ENCODE measurements at places on chromosomes 12 and 14.

GRCh38 chr14:84535484-84535883 lies 994.5 kb upstream of the FLRT2 start:
- no peak for DNase-seq

DNA sequence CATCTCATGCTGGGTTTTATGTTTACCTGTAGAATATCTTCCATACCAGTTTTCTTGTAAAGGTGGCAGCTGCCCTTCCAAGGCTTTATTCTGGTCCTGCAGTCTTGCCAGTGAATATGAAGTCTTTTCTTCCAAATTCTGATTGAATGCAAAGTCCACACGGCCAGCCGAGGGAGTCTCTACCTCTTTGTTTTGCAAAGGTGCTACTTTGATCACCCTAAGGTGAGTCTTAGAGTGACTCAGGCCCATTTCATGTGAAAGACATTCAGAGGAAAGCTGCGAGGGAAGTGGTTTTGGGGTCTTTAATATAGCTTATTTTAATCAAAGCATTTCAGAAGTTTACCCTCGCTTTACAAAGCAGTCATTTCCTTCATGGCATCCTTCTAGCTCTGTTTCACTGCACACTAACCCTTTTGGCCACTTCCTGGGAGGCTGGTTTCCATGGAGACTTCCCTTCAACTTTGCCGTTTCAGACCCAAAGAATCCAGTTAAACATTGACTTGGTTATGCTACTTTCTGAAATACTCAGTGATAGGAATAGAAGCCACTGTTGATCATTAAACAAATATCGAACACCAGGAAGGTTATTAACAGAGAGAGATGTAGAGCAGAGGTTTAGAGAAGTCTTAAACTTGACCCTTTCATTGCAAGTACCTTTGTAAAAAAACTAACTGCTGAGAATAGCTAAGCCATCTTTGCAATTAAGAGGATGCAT lies at the start of gene CCDC198:
Gene CCDC198, minus strand, starts transcription at position 391 of the 715 bp plus-strand sequence. Its CDS starts 142 bp downstream, at position 249.
- DNase-seq, result no peak

DNA sequence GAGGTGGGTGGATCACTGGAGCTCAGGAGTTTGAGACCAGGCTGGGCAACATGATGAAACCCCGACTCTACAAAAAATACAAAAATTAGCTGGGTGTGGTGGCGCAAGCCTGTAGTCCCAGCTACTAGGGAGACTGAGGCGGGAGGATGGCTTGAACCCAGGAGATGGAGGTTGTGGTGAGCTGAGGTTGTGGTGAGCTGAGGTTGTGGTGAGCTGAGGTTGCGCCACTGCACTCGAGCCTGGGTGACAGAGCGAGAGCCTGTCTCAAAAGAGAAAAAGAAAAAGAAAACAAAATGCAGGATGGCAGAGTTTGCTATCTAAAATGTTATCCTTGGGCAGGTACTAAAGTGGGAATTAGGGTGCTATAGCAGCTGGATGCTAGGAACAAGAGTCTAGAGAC lies 10.8 kb upstream of the GPRC5A start:
- no peak for DNase-seq

GRCh38 chr12:34108405-34108803 lies 86.1 kb downstream of the ALG10 start:
- DNase-seq, result no peak

- DNase-seq, result no peak
Measured at GRCh38 chr14:98244966-98245569, 1026.9 kb downstream of the BCL11B start.

DNA sequence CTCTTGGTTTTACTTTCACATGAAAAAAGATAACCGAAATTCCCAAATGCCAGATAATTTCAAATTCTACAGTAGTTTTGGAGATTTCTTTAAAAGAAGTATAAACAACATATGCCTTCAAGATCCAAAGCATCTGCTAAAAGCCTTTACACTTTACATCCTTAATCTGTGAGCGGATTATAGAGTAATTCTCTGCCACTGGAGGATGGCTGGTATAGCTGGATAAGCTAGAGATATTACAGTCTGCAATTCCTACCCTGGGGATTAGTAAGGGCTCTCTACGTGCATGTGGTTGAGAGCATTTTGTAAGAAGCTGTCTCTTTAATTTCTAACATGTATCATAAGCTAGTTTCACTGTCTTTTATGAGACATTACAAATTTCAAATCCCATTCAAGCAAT lies 240.3 kb upstream of the HMGA2 start:
- no peak for DNase-seq

Data from B cell (primary cell).